Progenitor cell of endocrine pancreas (in vitro differentiated cells): ENCODE measurements at places on chromosomes 7 and 10.

DNA sequence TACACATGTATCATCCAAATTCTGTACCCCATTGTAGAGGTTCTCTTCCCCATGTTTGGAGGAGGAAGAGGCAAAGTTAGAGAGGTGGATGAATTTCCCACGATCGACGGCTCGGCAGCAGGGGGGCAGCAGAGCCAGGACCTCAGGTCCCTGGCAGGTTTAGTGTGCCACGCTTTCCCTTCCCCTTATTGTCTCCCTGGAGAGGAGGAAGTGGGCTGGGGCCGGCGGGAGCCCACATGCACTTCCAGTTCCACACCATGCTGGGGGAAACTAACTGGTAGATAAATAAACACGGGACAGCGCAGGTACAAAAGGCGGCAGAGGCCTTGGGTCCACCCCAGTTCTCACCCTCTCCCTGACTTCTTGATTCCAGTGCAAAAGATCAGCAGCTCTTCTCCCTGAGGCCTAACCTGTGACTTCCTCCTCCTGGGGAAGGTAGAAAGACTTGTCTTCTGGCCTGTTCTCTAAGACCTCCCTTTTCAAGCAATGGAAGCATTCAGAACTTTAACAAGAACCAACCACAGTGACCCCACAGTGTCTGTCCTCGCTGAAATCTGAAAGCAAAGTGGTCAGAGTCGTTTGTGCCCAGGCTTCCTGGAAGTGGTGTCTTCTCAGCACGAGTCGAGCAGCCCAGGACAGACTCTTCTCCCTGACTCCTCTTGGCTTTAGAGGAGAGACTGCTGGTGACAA lies 30.5 kb upstream of the SRGN start:
- no peak overlapping the region for H3K4me3 ChIP-seq
- no peaks in the 10 kb centered on the region for H3K4me1 ChIP-seq
- no peaks in the 10 kb centered on the region for H3K36me3 ChIP-seq
- DNase-seq, result no peak
- H3K27ac ChIP-seq, result no peak overlapping the region

DNA sequence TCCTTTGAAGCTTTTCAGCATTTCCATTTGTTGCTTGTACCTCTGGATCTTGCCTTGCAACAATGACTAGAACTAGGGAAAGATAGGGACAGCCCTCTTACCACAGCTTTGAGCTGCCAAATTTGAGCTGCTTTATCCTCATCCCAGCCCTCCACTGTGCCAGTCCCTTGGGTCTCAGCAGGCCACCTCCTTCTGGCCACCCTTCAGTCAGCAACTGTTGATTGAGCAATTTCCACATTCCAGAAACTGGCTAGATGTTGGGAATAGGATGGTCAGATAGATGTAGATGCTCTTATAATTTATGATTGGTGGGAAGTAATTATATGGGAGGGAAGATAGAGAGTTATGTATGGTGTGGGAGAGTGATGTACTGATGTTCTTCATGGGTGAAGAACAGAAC lies 100.1 kb downstream of the ST7 start:
- H3K27me3 ChIP-seq, result no peaks in the 10 kb centered on the region
- H3K4me3 ChIP-seq, result no peak overlapping the region
- H3K4me1 ChIP-seq, result peaks cover 20% of the 10 kb centered on the region
- no peak overlapping the region for H3K27ac ChIP-seq

DNA sequence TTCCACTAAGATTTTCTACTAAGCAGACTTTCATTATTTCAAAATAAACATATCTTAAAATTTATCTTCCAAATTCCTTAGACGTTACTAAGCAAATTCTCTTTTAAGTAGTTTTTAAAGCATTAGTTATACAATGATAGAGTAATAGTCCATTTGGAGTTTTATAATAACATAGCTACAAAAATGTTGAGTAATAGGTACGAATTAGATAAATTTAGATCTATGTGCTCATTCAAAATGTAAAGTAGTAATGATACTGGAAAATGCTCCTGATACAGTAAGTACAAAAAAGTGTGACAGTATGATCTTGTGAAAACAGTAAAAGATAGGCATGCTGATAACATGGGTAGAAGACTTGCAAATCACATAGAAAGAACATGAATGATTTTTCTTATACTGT lies 4.5 kb downstream of the DMTF1 start:
- H3K27me3 ChIP-seq, result no peaks in the 10 kb centered on the region
- peaks cover 5% of the 10 kb centered on the region for H3K36me3 ChIP-seq
- no peak for DNase-seq
- no peak overlapping the region for H3K4me3 ChIP-seq
- peaks cover 30% of the 10 kb centered on the region for H3K4me1 ChIP-seq

DNA sequence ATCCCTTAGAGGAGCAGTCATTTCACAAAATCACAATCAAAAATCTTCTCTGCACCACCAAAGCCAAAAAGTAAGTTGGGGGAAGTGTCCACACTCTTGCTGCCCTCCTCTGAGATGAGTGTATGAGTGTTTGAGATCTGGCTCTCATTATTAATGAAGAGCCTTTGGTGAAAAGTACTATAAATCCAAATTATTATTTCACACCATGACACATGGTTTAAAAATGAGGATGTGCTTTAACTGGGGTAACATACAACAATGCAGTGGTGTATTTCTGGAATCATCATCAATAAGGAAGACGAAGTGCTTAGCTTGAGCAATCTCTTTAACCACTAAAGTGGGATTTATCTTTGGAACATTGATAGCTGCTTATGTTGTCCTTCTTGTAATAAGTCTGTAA lies 114.2 kb upstream of the ADAM12 start:
- no peak overlapping the region for H3K4me3 ChIP-seq
- no peaks in the 10 kb centered on the region for H3K4me1 ChIP-seq
- H3K36me3 ChIP-seq, result no peaks in the 10 kb centered on the region
- no peak overlapping the region for H3K27ac ChIP-seq

DNA sequence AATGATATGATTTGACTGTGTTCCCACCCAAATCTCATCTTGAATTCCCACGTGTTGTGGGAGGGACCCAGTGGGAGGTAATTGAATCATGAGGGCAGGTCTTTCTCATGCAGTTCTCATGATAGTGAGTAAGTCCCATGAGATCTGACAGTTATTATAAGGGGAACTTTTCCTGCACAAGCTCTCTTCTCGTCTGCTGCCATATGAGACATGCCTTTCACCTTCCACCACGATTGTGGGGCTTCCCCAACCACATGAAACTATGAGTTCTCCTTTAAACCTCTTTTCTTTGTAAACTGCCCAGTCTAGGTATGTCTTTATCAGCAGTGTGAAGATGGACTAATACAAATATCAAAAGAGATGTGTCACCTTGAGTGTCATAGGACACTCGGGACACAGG lies 502.7 kb upstream of the PODXL start:
- H3K4me1 ChIP-seq, result no peaks in the 10 kb centered on the region
- no peak for DNase-seq

GRCh38 chr7:45061806-45062425 lies 26.9 kb downstream of the NACAD start:
- peak overlapping the region; percentile 21 for H3K27ac ChIP-seq
- no peak overlapping the region for H3K4me3 ChIP-seq
- H3K4me1 ChIP-seq, result no peaks in the 10 kb centered on the region
- peaks cover 1% of the 10 kb centered on the region for H3K36me3 ChIP-seq
- no peak for DNase-seq
- no peaks in the 10 kb centered on the region for H3K27me3 ChIP-seq

GRCh38 chr7:98753989-98754479 lies 115.8 kb downstream of the TMEM130 start:
- no peaks in the 10 kb centered on the region for H3K4me1 ChIP-seq
- H3K27me3 ChIP-seq, result peaks cover 9% of the 10 kb centered on the region
- no peak overlapping the region for H3K27ac ChIP-seq

DNA sequence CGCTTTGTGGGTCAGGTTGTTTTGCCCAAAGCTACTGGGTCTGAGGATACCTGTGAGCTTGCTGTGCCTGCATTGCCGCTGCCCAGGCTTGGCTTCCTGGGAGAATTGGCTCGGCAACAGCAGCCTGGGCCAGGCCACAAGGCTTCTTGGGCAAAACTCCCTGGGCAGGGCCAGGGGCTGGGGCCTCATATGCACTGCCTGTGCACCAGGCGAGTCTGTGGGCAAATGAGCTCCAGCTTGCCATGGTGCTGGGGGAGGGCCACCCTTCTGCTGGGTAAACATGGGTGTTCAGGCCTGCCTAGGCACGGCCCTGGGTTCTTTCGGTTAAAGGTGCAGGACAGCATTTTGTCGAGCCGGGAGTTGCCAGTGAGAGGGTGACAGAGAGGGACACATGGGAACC lies 19.4 kb downstream of the ZMIZ1 start:
- no peak for DNase-seq
- H3K27me3 ChIP-seq, result no peaks in the 10 kb centered on the region
- H3K36me3 ChIP-seq, result no peaks in the 10 kb centered on the region

DNA sequence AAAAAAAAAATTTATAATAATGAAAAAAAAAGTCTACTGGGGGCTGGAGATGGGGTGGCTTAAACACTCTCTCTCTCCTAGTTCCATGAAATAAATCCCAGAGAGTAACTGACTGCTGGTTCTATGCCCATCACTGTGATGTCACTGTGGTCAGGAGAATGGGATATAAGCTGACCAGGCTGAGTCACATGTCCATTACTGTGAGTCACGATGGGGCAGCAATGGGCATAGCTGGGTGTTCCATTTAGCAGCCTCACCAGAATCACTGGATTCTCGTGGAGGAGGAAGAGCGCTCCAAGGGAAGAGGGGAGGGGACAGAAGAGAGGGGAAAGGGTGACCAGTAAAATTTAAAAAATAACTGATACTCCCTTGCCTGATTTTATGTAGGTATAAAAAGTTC lies 37.1 kb downstream of the MASTL start:
- H3K36me3 ChIP-seq, result no peaks in the 10 kb centered on the region
- no peak overlapping the region for H3K27ac ChIP-seq
- DNase-seq, result no peak
- no peaks in the 10 kb centered on the region for H3K4me1 ChIP-seq
- H3K27me3 ChIP-seq, result no peaks in the 10 kb centered on the region

- no peak overlapping the region for H3K4me3 ChIP-seq
- no peaks in the 10 kb centered on the region for H3K27me3 ChIP-seq
- no peak for DNase-seq
- H3K4me1 ChIP-seq, result no peaks in the 10 kb centered on the region
- no peak overlapping the region for H3K27ac ChIP-seq
Observed at GRCh38 chr7:157299613-157300368, 37.0 kb upstream of the DNAJB6 start.

GRCh38 chr10:33966946-33967345 lies 632.5 kb upstream of the NRP1 start:
- no peaks in the 10 kb centered on the region for H3K4me1 ChIP-seq
- no peak overlapping the region for H3K4me3 ChIP-seq
- DNase-seq, result no peak
- no peaks in the 10 kb centered on the region for H3K27me3 ChIP-seq

DNA sequence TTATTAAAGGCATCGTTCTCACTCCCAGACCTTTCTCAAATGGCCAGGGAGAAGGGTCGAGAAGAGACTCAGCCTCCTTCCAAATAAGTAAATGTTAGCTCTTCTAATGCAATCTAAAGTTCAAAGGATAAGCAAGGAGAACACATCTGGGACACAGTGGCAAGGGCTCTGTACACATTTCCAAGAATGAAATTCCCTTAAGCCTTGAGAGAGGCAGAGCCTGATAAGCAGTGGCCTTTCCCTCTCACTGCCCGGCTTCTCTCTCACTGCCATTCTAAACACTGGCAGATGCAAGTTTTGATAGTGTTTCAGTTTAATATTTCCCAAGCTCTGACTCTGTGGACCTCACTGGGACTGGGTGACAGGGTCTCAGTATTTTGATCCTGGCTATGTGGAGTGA lies 35.1 kb upstream of the EXOC4 start:
- no peak overlapping the region for H3K27ac ChIP-seq
- no peak for DNase-seq
- H3K4me3 ChIP-seq, result no peak overlapping the region
- H3K36me3 ChIP-seq, result no peaks in the 10 kb centered on the region

- peaks cover 19% of the 10 kb centered on the region for H3K4me1 ChIP-seq
- peaks cover 22% of the 10 kb centered on the region for H3K36me3 ChIP-seq
- no peak for DNase-seq
- H3K4me3 ChIP-seq, result no peak overlapping the region
- H3K27ac ChIP-seq, result no peak overlapping the region
- H3K27me3 ChIP-seq, result no peaks in the 10 kb centered on the region
Observed at GRCh38 chr7:102125127-102125596, 161.5 kb upstream of the SH2B2 start.

- H3K36me3 ChIP-seq, result peaks cover 3% of the 10 kb centered on the region
- H3K27ac ChIP-seq, result no peak overlapping the region
- H3K4me1 ChIP-seq, result peaks cover 8% of the 10 kb centered on the region
Observed at GRCh38 chr7:139914306-139915267, 85.5 kb downstream of the TBXAS1 start.

- no peak overlapping the region for H3K27ac ChIP-seq
- no peaks in the 10 kb centered on the region for H3K4me1 ChIP-seq
- no peak overlapping the region for H3K4me3 ChIP-seq
- no peak for DNase-seq
- peaks cover 15% of the 10 kb centered on the region for H3K27me3 ChIP-seq
Observed at GRCh38 chr10:130336617-130337304, 200.6 kb downstream of the GLRX3 start.

DNA sequence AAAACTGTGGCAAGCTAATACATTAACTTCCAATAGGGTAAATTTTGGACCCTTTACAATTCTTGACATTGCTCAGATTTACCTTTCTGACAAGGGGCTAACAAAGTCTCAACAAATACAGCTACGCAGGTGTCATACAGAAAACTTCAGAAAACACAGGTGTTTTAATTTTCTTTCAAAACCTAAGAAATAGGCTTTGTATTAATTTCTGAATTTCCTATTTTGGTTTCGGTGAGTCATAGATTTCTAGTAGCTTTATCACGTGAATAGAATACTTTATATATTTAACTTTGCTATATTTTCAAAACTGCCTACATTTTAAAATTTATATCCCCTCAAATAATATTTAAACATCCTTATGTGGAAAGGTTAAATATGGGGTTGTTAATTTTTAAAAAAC lies 215.3 kb downstream of the DGKB start:
- no peak for DNase-seq
- H3K27me3 ChIP-seq, result no peaks in the 10 kb centered on the region
- H3K4me3 ChIP-seq, result no peak overlapping the region
- H3K4me1 ChIP-seq, result peaks cover 12% of the 10 kb centered on the region
- no peaks in the 10 kb centered on the region for H3K36me3 ChIP-seq

DNA sequence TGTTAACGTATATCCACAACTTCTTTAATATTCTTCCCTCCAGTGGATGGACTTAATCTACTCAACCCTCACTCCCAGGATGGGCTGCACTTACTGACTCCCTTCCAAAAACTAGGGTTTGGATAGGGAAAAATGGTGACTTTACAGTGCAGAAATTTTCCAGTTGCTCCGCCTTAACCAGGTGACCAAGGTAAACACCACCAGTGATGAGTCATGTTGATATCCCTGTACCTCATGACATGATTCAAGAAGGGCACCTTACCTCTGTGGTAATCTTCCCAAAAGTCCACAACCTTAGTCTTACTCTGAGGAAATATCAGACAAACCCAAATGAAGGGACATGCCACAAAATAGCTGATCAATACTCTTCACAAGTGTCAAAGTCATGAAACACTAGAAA lies 3.5 kb upstream of the GSTK1 start:
- H3K27me3 ChIP-seq, result no peaks in the 10 kb centered on the region
- peaks cover 15% of the 10 kb centered on the region for H3K4me1 ChIP-seq
- peaks cover 3% of the 10 kb centered on the region for H3K36me3 ChIP-seq
- H3K4me3 ChIP-seq, result no peak overlapping the region

GRCh38 chr10:10499839-10500238 lies 517.8 kb upstream of the CELF2 start:
- H3K4me1 ChIP-seq, result no peaks in the 10 kb centered on the region
- DNase-seq, result no peak
- no peak overlapping the region for H3K27ac ChIP-seq
- no peak overlapping the region for H3K4me3 ChIP-seq
- no peaks in the 10 kb centered on the region for H3K36me3 ChIP-seq

- H3K4me1 ChIP-seq, result no peaks in the 10 kb centered on the region
- no peak for DNase-seq
- H3K36me3 ChIP-seq, result no peaks in the 10 kb centered on the region
- H3K27me3 ChIP-seq, result peaks cover 19% of the 10 kb centered on the region
- peak overlapping the region; percentile 56 for H3K27ac ChIP-seq
- no peak overlapping the region for H3K4me3 ChIP-seq
Observed at GRCh38 chr10:78944723-78945312, 123.9 kb upstream of the ZMIZ1 start.
